ENCODE measurements at places on chromosomes 12 and 14.
A peak's percentile ranks its signal among the peaks of the same experiment; 100 is the strongest.

DNA sequence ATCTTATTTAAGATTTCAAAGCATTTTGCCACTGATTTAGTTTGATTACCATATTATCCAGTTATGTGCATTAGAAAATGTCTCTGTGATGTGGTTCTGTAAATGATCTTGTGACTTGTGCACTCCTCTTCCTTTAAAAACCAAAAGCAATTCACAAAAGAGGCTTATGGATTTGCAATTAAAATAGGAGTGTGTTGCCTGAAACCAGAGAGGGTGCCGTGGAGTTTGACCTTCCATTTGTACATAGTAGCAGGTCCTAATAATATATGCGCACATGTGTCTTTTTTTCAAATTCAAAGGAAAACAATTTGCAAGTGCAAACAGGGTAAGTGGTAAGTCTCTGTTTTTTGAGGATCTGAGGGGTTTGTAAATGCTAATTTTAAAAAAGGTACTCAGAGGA, 470.9 kb downstream of the VRK1 start:
- no peak for DNase-seq

DNA sequence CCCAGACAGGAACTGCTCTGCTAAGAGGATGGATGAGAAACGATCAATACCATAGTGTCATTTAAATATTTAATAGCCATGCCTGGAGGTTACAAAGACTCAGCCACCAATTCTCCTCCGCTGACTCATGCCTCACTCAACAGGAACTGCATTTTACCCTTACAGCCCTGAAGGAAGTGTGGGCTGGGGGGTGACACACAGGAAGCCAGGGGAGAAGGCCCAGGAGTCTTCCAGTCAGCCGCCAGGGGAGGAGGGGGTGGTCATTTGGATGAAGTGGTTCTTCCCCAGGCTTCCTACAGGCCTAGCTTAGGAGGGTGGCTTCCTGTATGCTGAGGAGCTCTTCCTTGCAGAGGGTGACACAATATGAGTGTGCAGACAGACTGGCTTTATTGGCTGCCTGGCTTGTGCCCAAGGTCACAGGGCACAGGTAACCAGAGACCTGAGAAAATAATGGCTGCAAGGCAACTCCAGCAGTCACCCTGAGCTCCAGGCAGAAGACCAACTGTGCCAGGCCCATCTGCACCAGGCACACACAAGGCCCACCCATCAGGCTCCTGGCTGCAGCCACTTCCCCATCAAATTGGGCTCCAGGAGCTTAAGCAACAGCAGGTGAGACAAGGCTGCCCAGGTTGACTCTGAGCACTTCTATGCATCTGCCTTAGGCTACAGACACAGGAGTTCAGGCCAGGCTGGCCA, 30.6 kb upstream of the RPLP0 start:
- DNase-seq, result peak; percentile 80

GRCh38 chr12:2574355-2574935, 220.3 kb upstream of the FKBP4 start:
- DNase-seq, result no peak

DNA sequence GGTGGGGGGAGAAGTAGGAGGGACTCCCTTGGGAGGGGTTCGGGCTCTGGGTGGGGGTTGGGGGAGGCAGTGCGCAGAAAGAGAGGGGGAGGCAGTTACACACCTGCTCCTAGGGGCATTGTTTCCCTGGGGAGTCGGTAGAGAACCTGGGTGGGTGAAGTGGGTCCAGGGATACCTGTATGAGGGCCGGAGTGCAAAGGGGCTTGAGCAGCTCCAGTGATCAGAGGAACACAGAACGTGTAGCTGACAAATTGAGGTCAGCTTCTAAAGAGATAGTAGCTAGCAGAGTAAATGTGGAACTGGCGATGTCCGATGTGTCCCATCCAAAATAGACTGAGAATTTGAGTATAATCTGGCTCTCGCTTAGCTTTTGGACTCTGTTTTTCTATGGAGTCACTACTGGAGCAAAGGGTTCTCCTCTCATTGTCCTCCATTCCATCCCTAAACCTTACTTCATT, 502 bp downstream of the SMARCD1 start:
- DNase-seq, result no peak
